Prostate gland (tissue), 2 donors: ENCODE measurements at places on chromosomes 3 and 15. TPM values are rescaled to one million over a fixed set of nuclear protein-coding genes. Genes with fewer than 3 reads are reported as not detected.

DNA sequence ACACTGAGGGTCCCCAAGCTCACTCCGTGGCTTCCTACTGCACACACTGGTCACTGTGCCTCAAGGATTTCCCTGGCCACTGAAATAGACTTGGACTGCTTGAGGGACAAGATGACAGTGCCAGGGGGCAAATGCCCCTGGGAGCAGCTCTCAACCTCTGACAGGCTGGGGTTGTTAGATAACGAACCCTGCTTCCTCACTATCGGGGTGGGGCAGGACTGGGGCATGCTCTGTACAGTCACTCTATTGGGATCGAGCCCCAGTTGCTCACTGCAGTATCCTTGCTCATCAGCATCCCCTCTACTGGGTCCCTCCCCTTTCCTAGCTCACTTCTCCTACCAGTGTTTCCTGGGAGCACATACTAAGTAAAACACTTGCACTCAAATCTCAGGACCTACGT lies 610.8 kb downstream of the NTRK3 start:
- no peak for DNase-seq
- H3K36me3 ChIP-seq: no peaks in the 10 kb centered on the region
- no peaks in the 10 kb centered on the region for H3K4me1 ChIP-seq
- no peak overlapping the region for H3K4me3 ChIP-seq
- H3K27me3 ChIP-seq: no peaks in the 10 kb centered on the region

GRCh38 chr3:38548154-38548931 lies 52.2 kb downstream of the EXOG start:
- H3K36me3 ChIP-seq: no peaks in the 10 kb centered on the region
- H3K4me1 ChIP-seq: no peaks in the 10 kb centered on the region
- no peak for DNase-seq
- no peaks in the 10 kb centered on the region for H3K27me3 ChIP-seq
- no peak overlapping the region for H3K27ac ChIP-seq
- no peak overlapping the region for H3K4me3 ChIP-seq

GRCh38 chr15:41511331-41511898 lies 2.2 kb downstream of the LTK start:
- H3K36me3 ChIP-seq: no peaks in the 10 kb centered on the region
- no peak for DNase-seq
- no peak overlapping the region for H3K4me3 ChIP-seq
- H3K27ac ChIP-seq: no peak overlapping the region

GRCh38 chr15:29805043-29805707 lies 17.1 kb downstream of the TJP1 start:
- H3K4me1 ChIP-seq: peaks cover 3% of the 10 kb centered on the region
- H3K27me3 ChIP-seq: no peaks in the 10 kb centered on the region
- no peak overlapping the region for H3K27ac ChIP-seq
- DNase-seq: peak; percentile 68
- no peak overlapping the region for H3K4me3 ChIP-seq
- H3K36me3 ChIP-seq: no peaks in the 10 kb centered on the region

DNA sequence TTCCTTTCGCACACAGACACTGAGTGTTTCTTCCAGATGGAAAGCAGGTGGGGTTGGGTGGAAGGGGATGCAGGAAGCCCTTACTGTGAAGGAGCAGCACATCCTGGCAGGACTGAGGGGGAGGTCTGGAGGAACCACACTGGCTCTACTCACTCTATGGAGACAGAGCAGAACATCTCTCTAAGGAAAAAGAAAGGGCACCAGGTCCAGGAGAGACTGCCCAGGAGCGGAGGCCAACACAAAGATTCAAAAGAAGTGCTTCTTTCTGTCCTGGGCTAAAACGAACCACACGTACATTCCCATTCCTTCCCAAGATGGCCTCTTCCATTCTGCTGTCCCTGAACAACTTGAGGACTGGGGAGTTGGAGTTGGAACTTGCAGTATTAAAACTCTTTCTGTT lies 13.8 kb upstream of the VIPR1 start:
- H3K36me3 ChIP-seq: no peaks in the 10 kb centered on the region
- no peak overlapping the region for H3K4me3 ChIP-seq
- H3K27me3 ChIP-seq: no peaks in the 10 kb centered on the region
- H3K27ac ChIP-seq: peak overlapping the region; percentile 89

- peaks cover 34% of the 10 kb centered on the region for H3K4me1 ChIP-seq
- H3K4me3 ChIP-seq: no peak overlapping the region
- peak; percentile 46 for DNase-seq
- no peaks in the 10 kb centered on the region for H3K27me3 ChIP-seq
Measured at GRCh38 chr3:39142067-39142466, 11.3 kb downstream of the CSRNP1 start.

DNA sequence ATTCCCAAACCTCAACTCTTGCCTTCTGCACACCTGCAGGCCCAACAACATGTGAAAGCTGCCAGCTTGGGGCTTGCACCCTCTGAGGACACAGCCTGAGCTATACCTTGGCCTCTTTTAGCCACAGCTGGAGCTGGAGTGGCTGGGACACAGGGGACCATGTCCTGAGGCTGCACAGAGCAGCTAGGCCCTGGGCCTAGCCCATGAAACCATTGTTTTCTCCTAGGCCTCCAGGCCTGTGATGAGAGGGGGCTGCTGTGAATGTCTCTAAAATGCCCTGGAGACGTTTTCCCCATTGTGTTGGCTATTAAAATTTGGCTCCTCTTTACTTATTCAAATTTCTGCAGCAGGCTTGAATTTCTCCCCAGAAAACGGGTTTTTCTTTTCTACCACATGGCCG lies 7.2 kb downstream of the ZKSCAN7 start:
- no peak overlapping the region for H3K27ac ChIP-seq
- H3K27me3 ChIP-seq: no peaks in the 10 kb centered on the region
- no peaks in the 10 kb centered on the region for H3K36me3 ChIP-seq
- no peak for DNase-seq
- no peaks in the 10 kb centered on the region for H3K4me1 ChIP-seq

DNA sequence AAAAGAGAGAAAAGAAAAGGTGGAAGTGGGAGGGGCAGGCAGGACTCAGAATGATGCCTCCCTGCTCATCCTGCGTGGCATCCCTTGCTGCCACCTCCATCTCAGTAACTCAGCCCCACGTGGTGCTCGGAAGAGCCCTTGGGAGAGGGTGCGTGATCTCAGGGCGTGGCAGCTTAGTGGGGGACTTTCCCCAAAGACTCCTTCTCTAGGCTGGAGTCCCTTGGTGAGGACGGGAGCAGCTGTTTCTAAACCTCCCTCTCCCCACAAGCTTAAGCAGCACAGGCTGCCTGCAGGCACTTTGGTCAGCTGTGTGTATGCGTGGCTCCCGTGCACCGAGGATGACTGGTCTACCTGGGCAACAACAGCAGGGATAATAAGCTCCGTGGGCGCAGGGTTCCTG lies 7.4 kb upstream of the ANPEP start:
- no peak for DNase-seq
- no peaks in the 10 kb centered on the region for H3K4me1 ChIP-seq
- H3K4me3 ChIP-seq: no peak overlapping the region
- no peak overlapping the region for H3K27ac ChIP-seq
- no peaks in the 10 kb centered on the region for H3K36me3 ChIP-seq

DNA sequence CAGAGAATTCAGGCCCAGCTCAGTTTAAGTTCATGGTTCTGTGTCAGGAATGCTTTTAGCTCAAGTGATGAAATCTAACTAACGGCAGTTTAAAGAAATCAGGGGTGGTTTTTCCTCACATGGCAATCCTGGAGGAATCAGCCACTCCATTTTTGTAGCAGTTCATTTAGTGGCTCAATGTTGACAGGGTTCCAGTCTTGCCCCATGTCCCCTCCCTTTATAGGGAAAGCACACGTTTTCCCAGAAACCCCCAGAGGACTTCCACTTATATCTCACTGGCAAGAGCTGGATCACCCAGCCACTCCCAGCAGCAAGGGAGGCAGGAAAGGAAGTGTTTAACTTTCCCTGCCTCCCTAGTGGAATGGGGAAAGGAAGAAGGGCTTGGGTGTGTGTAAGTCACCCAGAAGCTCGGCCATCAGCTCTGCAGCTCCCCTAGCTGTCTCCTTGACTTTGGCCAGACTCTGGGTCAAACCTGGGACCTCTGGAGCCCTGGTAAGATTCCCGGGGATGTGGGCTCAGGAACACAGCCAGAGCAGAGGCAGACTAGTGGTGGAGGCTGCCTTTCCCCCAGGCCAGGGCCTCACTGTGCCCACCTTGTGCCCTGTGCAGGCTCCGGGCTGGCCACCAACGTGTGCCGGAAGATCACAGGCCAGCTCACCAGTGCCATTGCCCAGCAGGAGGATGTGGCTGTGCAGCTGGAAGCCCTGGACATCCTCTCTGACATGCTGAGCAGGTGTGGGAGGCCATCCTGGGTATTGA lies 11.3 kb downstream of the CAND2 start:
- no peak for DNase-seq
- H3K27ac ChIP-seq: no peak overlapping the region
- no peaks in the 10 kb centered on the region for H3K27me3 ChIP-seq
- no peaks in the 10 kb centered on the region for H3K36me3 ChIP-seq

TRA2B gene
- 137 TPM for total RNA-seq

CFAP91 gene
- 11.6 TPM for total RNA-seq

DGKG gene
- 1.2 TPM for total RNA-seq

ATP2B2 gene
- total RNA-seq: 0.74 TPM

CYP1A1 gene
- 0.57 TPM for total RNA-seq

TGM4 gene
- 2,264 TPM for total RNA-seq

TRIM59 gene
- 11.4 TPM for total RNA-seq
